ENCODE measurements at places on chromosomes 12 and 14.

- DNase-seq, result no peak
Measured at GRCh38 chr12:78700565-78700964, 164.0 kb upstream of the SYT1 start.

DNA sequence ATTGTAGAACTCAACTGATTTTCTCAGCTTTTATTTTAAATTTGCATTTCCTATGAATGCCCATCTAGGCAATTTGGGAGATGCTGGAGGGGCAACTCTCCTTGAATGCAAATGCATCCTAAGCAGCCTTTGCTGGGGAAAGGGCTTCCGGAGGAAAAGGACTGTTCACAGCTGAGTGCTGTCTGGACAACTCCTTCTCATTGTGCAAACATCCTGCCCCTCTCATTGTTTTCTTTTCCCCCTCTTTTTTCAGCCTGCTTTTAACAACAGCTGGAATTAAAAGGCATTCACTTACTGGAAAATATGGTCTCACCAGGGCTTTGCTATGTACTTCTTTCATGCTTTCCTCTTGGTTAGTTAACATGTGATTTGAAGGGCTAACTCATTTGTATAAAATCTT, 397.8 kb downstream of the FUT8 start:
- no peak for DNase-seq

DNA sequence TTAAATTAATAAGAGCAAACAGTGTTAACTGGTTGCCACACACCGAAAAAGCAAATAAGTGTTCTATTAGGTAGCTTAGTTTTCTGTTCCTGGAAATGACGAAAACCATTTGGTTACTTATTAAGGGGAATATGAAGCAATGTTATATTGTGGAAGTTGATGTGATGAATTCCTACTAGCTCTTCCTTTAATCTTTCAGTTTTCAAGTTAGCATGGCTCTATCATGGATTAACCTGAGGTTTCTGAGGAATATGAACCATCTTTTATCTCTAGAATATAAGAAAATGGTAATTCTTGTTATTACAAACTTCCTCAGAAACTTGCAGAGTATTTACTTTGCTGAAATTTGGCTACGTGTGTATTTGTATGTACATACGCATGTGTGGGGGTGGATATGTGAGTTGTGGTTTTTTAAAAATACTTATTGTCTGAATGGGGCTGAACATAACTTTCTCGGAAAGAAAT, 245.7 kb downstream of the KCNC2 start:
- no peak for DNase-seq

DNA sequence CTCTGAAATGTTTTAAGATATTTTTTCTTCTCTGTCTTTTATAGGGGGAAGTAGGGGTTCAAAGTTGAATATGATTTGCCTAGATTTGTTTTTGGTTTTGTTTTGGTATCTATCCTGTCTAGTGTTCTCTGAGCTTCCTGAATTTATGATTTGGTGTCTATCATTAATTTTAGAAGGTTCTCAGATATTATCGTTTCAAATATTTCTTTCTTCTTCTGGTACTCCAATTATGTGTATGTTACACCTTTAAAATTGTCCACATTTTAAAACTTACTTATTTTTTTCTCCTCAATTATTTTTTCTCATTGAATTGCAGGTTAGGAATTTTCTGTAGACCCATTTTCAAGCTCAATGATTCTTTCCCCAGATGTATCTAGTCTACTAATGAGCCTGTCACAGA, 13.8 kb upstream of the DCN start:
- no peak for DNase-seq

- no peak for DNase-seq
Measured at GRCh38 chr12:47767216-47767724, 5.8 kb upstream of the SLC48A1 start.

Data from GOT3 (cell line).